ENCODE measurements at places on chromosomes 1 and 21. TPM values are rescaled to one million over a fixed set of nuclear protein-coding genes. Genes with fewer than 3 reads are reported as not detected.

- no peak for DNase-seq
Measured at GRCh38 chr21:30598802-30599201, at the start of gene KRTAP6-2. Gene KRTAP6-2 (minus strand): TSS chr21:30598902. CDS start chr21:30598874, 28 bp downstream.

The SERINC2 gene
- 18.9 TPM for total RNA-seq

- DNase-seq, result no peak
Measured at GRCh38 chr1:24005163-24005562, 25.0 kb upstream of the SRSF10 start.

GRCh38 chr1:112806090-112806642, 91.0 kb upstream of the PPM1J start:
- DNase-seq, result no peak

- no peak for DNase-seq
Measured at GRCh38 chr1:20413776-20414140, 72.3 kb downstream of the CAMK2N1 start.

DNA sequence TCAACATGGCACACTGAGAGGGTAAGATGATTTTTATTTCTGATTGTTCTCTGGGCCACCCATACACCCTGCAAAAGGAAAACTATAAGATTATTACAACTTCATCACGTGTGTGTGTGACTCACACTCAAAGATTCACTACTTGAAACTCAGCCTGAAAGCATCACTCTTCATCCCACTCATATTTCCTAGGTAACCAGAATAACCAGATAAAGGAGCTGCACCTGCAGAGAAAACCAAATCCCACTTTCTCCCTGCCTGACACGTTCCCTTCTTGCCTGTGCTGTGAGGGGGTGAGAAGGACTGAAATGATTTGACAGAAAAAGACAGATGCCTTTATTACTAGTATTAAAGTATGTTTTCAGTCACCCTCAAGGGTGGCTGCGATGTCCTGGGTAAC, 131.6 kb downstream of the TGFBR3 start:
- peak; percentile 26 for DNase-seq

DNA sequence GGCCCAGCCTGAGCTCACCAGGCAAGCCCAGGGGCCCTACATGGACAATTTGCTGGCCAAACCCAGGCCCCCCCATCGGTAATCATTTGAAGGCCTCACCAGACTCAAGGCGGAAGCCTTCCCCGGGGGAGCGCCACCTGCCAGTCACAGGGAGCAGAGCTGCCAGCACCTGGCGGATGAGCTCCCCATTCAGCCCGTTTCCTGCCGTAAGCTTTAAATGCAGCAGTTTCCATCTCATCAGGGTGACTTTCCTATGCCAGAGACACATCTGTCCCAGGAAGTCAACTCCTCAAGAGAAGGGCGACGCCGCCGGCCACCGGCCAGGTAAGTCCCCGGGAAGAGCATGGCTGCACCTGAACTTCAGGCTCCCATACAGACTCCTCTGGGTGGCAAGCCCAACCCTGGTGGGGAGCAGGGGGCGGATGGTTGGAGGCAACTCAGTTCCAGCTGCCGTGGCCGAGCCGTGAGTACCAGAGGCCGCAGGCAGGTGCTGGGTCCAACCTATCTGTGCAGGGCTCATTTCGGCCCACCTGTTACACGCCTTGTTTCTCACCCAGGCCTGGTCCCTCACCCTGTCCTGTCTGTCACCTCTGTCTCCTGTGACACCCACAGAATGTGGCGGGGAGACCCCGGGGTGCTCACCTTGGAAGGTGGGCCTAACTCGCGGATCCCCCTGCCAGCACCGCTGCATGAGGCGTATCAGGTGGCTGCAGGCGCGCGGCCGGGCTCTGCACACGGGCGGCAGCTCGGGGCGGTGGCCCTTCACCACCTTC, 20.7 kb downstream of the RIPK4 start:
- DNase-seq, result no peak

- DNase-seq, result no peak
Measured at GRCh38 chr1:47334765-47335435, 1.3 kb downstream of the CMPK1 start.

The TAS1R1 gene
- total RNA-seq, result not detected

DNA sequence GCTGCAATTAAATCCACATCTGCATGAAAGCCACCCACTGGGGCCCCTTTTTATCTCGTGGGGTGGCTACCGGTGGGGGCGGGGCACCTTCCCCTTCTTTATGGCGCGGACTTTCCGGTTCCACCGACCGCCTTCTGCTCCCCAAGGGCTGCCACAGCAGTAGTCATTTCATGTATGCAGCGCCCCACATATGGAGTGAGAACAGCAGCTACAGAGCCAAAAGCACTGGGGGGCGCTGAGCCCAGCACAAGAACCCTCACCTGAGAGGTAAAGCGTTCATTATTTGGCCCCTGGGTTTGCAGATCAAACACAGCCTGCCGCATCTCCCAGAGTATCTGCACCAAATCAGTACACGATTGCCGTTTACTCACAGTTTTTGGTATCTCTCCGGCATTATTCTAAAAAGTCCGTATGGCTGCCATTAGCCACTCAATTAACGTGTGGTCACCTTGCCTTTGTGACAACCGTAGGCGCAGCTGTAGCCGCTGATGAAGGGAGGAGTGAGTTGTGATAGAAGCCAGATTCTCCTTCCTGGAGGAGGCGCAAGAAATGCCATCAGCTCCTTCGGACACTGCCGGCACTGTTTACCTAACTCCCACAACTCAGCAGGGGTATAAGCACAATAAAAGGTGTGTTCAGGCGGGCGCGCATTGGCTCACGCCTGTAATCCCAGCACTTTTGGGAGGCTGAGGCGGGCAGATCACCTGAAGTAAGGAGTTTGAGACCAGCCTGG, 30.4 kb upstream of the CR2 start:
- DNase-seq, result no peak

- DNase-seq, result peak; percentile 4
Measured at GRCh38 chr1:26405281-26405915, 5.2 kb upstream of the LIN28A start.
